ENCODE measurements at places on chromosomes 5 and 9.

GRCh38 chr5:133371371-133372155, 240.8 kb downstream of the FSTL4 start:
- DNase-seq: no peak

GRCh38 chr9:4334410-4334813, 34.5 kb upstream of the GLIS3 start:
- no peak for DNase-seq

DNA sequence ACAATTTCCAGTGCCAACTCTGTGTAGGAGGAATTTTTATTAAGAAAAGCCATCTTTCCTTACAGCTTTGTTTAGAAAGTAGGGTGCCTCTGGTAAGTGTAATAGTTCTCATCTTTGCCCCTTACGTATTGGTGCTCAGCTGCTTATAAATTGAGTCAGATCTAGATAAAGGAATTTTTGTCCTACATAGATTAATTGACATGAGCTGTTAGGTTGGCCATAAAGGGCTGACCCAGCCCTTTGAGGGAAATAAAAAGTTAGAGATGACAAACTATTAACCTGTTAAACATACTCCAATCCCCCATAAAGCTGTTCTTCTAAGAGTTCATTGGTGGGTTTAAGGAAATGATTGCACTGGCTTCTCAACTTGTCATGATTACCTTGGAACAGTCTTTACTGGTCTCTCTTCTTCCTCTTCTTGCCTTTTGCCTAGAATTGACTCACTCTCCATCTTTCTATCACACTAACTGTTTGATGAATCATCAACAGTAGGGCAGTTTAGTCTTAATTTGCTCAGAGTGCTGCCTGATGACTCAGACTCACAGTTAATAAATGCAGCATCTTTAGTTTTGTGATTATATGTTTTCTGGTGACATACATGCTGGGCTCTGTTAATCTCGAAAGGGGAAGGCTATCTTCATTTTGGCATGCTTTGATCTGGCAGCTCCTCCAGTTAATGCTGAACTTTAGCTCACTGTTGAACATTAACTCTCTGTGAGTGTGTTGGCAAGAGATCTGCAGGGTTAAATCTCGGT, 51.7 kb downstream of the ARHGAP26 start:
- DNase-seq: no peak

GRCh38 chr9:104745852-104746251, 1.6 kb upstream of the NIPSNAP3A start:
- no peak for DNase-seq

- DNase-seq: no peak
Observed at GRCh38 chr5:126535856-126536545, 59.0 kb downstream of the ALDH7A1 start.

All from NCI-H524 treated with DMSO at 0.1 percent for 48 hours (cell line).